ENCODE measurements at places on chromosomes 11 and 22. TPM values are rescaled to one million over a fixed set of nuclear protein-coding genes. Genes with fewer than 3 reads are reported as not detected.
A peak's percentile ranks its signal among the peaks of the same experiment; 100 is the strongest.

- DNase-seq, result no peak
- H3K4me3 ChIP-seq, result no peak overlapping the region
- H3K27me3 ChIP-seq, result no peaks in the 10 kb centered on the region
- no peaks in the 10 kb centered on the region for H3K36me3 ChIP-seq
Measured at GRCh38 chr22:43537019-43537585, 125.3 kb downstream of the MPPED1 start.

DNA sequence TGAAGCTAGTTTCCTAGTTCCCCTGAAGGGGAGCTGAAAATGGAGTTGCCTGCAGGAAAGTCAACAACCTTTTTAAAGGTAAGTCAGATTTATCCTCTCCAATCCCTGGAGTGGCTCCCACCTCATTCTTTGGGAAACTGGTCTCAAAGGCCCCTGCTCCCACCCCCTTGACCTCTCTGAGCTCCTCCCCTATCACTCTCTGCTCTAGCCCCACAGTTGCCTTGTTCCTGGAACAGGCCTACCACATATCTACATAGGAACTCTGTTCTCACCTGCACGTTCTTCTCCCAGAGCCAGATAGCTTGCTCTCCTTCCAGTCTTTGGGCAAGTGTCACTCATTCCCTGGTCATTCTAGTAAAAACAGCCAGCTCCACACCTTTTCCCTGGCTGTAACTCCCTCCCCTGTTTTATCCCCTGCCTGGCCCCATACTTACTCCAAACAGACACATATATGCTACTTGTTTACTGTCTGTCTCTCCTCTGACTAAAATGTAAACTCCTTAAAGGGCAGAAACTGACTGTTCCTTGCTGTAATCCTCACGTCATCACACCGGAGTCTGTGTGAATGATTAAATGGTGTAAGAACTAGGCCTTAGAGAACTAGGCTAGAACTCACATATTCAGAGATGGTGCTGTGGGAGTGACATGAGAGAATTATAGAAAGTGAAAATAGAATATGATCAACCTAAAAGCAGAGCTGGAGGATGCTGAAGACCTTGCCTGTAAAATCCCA, 53.3 kb downstream of the TCF20 start:
- H3K36me3 ChIP-seq, result peaks cover 12% of the 10 kb centered on the region
- H3K27me3 ChIP-seq, result no peaks in the 10 kb centered on the region
- no peak overlapping the region for H3K27ac ChIP-seq
- peaks cover 20% of the 10 kb centered on the region for H3K4me1 ChIP-seq
- H3K4me3 ChIP-seq, result no peak overlapping the region

DNA sequence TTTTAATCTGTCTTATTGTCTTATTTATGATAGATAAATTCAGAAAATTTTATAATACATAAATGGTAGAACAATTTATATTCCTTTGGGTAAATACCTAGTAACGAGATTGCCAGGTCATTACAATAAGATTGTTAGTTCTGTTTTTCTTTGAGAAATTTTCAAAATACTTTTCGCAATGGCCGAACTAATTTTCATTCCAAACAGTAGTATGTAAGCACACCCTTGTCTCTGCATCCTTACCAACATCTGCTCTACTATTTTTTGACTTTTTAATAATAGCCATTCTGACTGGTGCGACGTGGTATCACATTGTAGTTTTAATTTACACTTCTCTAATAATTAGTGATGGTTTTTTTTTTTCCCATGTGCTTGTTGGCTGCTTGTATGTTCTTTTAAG, 351.4 kb upstream of the LUZP2 start:
- no peak overlapping the region for H3K27ac ChIP-seq
- H3K27me3 ChIP-seq, result no peaks in the 10 kb centered on the region
- H3K4me1 ChIP-seq, result no peaks in the 10 kb centered on the region
- H3K4me3 ChIP-seq, result no peak overlapping the region

DNA sequence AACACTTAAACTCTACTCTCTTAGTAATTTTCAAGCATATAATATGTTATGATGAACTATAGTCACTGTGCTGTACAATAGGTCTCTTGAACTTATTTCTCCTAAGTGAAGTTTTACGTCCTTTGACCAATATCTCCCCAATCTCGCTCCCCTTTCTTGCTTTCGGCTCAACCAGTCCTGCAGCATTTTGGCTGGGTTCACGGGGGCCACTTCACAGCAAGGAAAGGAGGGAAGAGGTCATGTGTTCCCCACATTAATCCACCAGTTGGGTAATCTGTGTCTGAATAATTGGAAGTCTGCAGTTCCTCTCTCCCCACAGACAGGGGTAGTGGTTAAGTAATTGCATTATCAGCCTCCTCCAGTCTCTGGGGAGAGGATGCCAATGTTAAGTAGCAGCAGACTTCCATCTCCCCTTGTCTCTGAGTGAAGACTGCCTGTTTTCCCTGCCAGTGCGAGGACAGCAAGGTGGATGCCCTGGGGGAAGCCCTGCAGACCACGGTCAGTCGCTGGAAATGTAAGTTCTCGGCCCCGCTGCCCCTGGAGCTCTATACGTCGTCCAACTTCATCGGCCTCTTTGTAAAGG, 59.2 kb upstream of the CRTAM start:
- no peak for DNase-seq
- no peaks in the 10 kb centered on the region for H3K27me3 ChIP-seq
- H3K36me3 ChIP-seq, result no peaks in the 10 kb centered on the region
- no peak overlapping the region for H3K27ac ChIP-seq
- peaks cover 6% of the 10 kb centered on the region for H3K4me1 ChIP-seq
- H3K4me3 ChIP-seq, result no peak overlapping the region

- no peak for DNase-seq
- no peaks in the 10 kb centered on the region for H3K36me3 ChIP-seq
- H3K4me1 ChIP-seq, result no peaks in the 10 kb centered on the region
- no peak overlapping the region for H3K4me3 ChIP-seq
- H3K27ac ChIP-seq, result no peak overlapping the region
- H3K27me3 ChIP-seq, result no peaks in the 10 kb centered on the region
Measured at GRCh38 chr11:71995726-71996291, 2.9 kb upstream of the IL18BP start.

- no peak overlapping the region for H3K27ac ChIP-seq
- H3K27me3 ChIP-seq, result no peaks in the 10 kb centered on the region
- no peak for DNase-seq
- no peak overlapping the region for H3K4me3 ChIP-seq
- peaks cover 5% of the 10 kb centered on the region for H3K36me3 ChIP-seq
- H3K4me1 ChIP-seq, result no peaks in the 10 kb centered on the region
Measured at GRCh38 chr11:119187123-119187892, 2.0 kb downstream of the NHERF4 start.

DNA sequence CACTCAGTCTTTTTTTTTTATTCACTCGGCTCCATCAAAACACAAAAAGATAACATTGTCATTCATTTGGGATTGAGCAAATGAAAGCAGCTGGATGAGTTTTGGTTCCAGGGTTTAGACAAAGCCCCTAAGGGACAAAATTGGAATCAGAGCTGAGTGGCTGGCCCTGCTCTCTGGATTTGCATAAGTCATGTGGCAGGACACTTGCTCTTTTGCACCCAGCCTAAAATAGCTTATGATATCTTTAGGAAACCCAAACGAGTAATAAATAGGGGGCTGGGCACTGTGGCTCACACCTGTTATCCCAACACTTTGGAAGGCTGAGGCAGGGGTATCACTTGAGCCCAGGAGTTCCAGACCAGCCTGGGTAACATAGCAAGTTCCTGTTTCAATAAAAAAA, 11.0 kb upstream of the TMEM121B start:
- DNase-seq, result no peak
- H3K4me3 ChIP-seq, result no peak overlapping the region
- H3K27me3 ChIP-seq, result no peaks in the 10 kb centered on the region
- H3K36me3 ChIP-seq, result no peaks in the 10 kb centered on the region

DNA sequence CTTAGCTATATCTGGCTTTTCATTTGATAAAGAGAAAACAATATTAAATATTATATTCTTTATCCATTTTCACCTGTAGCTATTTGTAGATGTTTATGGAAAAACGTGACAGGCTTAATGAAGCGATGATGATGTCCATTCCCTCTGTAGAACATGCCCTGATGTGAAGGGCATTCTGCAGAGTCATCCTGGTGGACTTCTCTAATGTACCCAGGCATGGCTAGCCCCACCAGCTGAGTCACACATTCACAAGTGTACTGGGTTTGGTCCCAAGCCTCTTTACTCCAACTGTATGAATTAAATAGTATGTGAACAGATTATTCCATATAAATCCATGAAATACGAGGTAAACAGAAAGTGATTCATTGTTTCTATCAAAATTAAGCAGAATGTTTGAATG, 139.3 kb downstream of the CADM1 start:
- no peaks in the 10 kb centered on the region for H3K36me3 ChIP-seq
- peak; percentile 6 for DNase-seq
- no peaks in the 10 kb centered on the region for H3K27me3 ChIP-seq
- H3K27ac ChIP-seq, result no peak overlapping the region

DNA sequence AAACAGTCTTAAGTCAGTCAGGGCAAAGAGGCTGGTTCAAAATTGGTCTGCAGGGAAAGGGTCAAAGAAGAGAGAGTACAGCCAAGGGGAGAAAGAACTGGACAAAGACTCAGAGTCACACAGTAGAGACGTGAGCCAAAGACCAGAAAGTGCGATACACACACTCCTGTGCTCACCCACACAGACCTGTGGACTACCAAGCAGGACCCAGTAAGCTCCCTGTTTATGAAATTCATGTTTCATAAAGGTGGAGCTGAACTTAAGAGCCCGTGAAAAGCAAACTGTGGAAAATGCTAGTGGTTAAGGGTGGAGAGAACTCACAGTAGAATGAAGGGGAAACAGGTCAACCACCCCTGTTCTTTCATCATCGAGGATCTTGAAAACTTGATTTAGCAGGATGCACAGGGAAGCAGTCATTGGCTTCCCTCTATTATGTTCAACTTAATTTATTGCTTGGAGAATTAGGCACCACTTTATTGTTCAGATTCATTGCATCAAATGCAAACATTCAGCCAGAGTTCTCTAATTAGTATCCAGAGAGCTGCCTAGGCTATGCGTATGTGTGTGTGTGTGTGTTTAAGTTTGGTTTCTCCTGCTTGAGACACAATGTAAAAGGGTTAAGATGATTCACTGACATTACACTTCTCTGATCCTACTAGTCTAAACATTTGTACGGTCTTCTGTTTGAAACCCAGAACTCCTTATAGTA, 160.9 kb upstream of the MTMR2 start:
- no peak overlapping the region for H3K4me3 ChIP-seq
- no peak overlapping the region for H3K27ac ChIP-seq

- no peak overlapping the region for H3K4me3 ChIP-seq
- no peaks in the 10 kb centered on the region for H3K27me3 ChIP-seq
- peak overlapping the region; percentile 97 for H3K27ac ChIP-seq
Measured at GRCh38 chr22:46091277-46091977, 58.9 kb upstream of the PPARA start.

Gene TCN1
- total RNA-seq, result not detected

Gene IGLL1
- total RNA-seq, result not detected

Gene VPREB1
- total RNA-seq, result not detected

Gene CDCA5
- total RNA-seq, result 1.8 TPM

Gene CREBZF
- total RNA-seq, result 125 TPM

Gene PDE2A
- total RNA-seq, result 54.9 TPM
